ENCODE measurements at places on chromosomes 6 and 20.
A peak's percentile ranks its signal among the peaks of the same experiment; 100 is the strongest.

- DNase-seq, result no peak
Observed at GRCh38 chr6:815348-815738, 122.4 kb upstream of the EXOC2 start.

DNA sequence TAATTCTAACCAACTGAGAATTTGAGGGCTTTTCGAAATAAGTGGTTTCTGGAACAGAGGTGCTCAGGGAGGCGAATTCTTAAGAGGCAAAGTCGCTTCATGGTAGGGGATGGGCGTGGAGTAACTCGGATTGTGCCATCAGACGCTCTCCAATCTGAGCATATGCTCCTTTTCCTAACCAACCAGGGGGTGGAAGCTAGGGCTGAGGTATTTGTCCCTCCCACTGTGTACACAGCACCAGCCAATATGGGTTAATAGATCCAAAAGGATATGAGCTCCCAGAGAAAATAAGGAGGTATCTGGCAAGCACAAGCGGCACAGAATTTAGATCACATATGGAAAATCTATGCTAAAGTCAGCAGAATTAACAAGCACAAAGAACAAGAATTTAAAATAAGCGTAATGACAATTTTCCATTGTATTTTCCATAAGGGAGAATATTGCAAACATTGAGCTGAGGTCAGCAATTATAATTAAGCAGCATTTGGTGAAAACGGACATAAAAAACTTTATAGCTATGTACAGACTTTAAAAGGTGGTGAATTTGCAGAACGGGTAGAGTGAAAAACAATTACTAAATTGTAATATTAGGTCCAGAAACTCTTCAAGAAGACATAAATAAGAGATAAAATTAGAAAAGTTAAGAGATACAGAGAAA is 55.0 kb upstream of the PHACTR1 start:
- no peak for DNase-seq

DNA sequence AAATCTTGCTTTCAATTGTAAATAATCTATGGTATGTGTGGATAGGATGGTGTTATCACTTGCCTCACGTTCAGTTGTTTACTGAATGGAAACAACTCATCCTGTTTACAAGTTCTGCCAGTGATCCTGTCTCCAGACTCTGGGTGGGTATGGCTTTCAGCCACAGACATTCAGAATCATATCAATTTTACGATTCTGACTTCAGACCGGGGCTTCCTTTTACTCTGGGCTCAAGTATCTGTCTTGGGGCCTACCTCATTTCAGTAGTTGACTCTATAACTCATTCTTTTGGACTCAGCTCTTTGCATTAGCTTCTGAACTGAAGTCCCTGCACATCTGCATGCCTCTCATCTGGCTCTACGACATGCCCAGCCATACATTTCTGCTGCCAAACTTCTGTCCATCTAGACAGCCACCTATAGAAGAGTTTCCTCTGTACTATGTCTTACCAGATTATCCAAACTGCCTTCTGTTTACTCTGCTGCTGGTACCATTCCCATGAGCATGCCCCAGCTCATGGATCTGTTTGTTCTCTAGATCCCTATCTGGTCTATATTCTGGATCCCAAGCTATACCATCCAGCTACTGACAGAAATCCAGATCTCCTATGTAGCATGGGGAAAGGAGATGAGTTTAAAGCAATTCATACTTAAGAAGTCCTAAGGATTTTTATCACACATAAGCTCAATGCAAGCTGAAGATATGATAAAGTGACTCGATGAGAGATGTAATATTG is 34.3 kb downstream of the FYN start:
- no peak for DNase-seq

DNA sequence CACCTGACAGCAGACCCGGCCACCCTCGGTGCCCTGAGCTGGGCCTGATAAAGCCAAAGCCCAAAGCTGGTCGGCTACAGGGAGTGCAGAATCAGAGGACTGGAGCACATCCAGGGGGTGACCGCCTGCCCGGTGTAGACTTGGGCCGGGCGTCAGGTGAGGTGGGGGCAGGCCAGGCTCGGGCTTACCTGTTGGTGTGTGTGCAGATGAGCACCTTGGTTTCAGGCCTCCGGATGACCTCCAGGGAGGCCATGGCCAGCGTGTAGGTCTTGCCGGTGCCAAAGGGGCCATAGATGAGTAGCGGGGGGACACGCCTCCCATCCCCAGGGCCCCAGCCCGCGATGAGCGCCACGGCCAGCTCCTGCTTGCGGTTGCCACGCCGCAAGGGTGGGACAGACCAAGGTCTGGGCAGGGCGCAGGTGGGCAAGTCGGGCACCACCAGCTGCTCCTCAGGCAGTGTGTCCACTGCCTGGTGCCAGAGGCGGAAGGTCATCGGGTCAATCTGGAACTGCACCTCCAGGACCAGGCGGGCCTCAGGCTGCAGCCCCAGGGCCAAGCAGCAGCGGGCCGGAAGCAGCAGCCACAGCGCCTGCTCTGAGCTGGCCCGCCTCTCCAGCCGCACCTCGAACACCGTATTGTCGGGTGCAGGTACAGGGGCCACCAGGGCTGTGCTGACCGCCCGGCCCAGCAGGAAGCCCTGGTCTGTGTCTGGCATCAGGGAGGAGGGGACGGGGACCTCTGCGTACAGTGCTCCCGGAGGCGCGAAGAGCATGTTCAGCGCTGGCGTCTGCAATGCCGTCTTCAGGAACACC is 5.7 kb downstream of the HELZ2 start:
- no peak for DNase-seq

DNA sequence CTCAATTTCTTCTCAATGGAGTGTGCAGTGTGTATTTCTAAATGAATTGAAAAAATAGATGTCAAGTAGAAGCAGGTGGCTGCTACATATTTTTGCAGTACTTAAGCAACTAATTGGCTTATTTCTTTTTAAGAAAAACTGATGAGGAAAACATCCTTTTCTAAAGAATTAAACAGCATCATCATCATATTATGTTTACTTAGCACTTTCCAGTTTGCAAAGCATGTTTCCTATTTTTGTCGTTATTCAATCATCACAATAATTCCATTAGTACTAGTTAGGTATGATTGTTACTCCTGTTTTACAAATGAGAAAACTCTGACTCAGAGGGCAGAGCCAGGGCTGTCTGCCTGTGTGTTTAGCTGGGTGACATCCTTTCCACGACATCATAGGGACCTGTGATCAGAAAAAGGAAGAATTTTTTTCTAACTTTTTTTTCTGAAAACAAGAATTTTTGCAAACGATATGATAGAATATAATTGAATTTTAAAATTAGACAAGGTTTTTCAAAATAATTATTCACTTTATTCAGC is 22.7 kb upstream of the BMP6 start:
- no peak for DNase-seq

GRCh38 chr6:6823030-6823429 is 234.5 kb downstream of the LY86 start:
- no peak for DNase-seq

DNA sequence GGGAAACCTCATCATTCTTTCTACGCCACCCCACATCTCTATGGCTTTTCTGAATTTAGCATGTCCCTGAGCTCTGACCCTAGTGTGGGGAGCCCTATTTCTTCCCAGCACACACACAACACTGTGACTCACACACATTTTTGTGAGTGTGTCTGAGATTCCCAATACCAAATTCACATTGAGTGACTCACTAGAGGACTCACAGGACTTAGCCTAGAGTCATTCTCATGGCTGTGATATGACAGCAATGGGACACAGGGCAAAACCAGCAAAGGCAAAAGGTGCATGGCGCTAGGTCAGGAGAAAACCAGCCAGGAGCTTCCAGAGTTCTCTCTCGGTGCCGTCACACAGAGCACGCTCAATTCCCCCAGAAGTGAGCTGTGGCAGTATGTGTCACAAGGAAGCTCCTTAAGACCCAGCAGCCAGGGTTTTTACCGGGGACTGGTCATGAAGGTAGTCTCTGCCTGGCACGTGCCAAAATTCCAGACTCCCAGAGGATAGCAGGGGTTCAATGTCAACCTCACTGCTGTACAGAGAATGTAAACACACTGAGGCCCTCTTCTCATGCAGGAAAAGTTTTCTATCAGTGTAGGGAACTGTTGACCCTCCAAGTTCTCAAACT is 6.2 kb downstream of the CSTL1 start:
- DNase-seq, result peak; percentile 75

GRCh38 chr6:114210467-114210866 is 132.4 kb downstream of the HS3ST5 start:
- no peak for DNase-seq

- no peak for DNase-seq
Observed at GRCh38 chr20:42919316-42919715, 270.4 kb downstream of the PTPRT start.

DNA sequence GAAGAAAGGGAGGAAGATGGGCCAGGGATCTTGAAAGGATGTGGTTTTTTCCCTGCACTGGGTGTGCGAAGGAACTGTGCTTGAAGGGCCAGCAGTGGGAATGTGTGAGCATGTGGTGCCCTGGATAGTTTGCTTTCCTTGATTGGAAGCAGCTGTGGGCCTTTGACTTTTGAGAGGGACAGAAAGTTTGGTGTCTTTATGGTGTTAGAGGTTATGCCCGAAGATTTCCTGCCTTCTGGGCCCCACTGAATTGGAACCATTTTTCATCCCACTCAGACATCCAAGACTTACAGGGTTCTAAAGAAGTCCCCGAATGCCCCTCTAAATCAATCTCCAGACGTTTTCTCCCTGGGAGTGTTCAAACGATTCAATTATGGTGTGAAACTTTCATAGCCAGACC is 23.5 kb upstream of the EDN3 start:
- no peak for DNase-seq

DNA sequence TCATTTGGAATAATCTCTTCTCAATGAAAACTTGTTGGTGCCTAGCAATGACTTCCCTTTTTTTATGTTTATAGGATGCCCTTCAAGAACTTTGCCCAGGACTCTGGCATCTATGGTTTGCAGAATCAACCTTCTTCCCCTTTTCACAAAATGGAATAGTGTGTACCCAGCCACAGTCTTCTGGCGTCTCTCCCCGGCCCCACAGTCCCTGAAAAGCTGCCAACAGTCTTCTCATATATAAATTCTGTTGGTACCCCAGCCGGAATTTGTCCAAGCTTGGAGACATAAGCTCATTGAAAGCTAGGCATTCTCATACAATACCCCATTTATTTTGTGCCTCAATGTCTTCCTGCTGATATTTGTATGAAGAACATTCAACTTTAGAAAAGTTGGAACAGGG is 26.4 kb upstream of the MCM3 start:
- no peak for DNase-seq

GRCh38 chr20:62617711-62618483 is 24.4 kb upstream of the SLCO4A1 start:
- DNase-seq, result no peak

DNA sequence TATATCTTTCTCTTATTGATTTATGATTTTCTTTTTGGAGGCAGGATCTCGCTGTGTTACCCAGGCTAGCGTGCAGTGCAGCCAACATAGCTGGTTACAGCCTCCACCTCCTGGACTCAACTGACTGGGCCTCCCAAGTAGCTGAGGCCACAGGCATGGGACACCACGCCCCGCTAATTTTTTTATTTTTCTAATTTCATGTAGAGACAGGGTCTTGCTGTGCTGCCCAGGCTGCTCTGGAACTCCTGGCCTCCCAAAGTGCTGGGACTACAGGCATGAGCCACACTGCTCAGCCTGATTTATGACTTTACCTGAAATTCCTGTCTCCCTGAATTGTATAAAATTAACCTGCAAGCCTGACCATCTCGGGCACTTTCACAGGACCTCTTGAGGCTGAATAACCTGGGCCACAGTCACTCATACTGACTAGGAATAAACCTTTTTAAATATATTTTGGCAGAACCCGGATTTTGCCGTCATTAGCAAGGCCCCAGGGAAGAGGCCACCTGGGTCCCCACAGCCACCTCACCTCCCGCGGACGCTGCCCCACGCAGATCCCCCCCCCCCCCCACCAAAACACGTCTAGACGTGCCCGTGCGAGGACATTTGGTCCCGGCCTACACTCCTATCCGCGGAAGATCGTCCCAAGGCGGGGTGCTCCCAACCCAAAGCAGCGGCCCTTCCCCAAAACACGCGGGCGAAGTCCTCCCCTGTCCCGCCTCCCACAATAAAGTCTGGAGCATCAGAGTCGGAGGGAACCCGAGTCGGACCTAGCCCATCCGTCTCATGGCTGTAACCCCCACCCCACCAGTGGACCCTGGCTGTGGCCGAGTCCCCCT is 902 bp downstream of the ZNF337 start:
- DNase-seq, result no peak

DNA sequence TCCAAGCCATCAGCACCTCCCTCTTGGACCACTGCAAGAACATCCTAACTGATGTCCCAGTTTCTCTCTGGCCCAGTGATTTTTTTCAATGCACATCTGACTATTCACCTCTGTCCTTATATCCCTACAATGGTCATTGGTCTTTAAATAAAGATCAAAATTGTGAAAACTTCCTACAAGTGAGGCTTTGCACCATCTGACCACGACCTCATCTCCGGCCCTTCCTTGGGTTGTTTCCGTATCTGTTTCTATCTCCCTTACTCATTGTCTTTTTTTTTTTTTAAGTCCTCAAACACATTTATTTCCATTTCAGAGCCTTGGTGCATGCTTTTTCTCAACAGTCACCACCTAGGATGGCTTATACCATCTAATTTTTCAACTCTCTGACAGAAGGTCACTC is 88.1 kb downstream of the IPCEF1 start:
- DNase-seq, result no peak

GRCh38 chr6:36851149-36851614 is 11.9 kb upstream of the CPNE5 start:
- no peak for DNase-seq

DNA sequence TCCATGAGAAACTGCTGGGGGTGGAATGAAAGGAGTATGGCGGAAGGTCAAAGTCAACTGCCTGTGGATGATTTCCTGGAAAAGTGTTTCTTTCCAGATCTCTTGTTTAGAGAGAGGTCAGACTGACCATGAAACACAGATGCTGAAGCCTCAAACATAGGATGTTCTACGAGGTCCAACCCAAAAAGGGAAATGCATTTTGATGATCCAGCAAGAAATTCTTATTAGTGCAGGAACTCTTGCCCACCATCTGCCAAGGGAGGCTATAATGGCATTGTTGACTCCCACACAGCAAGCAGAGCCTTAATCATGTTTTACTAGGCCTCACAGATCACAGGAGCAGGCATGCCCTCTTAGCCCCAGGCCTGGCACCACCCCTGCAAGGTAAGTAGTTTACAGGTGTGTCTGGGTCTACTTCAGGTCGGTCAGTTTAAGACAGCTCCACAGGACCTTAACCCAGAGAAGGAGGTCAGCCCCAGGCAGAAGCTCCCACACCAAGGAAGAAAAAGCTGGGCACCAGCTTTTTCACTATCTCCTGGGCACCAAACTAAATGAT is 67.6 kb upstream of the CNKSR3 start:
- DNase-seq, result peak; percentile 10

Measured in osteocyte (in vitro differentiated cells).